Fibroblast of lung (primary cell): ENCODE measurements at places on chromosomes 6 and 20. TPM values are rescaled to one million over a fixed set of nuclear protein-coding genes. Genes with fewer than 3 reads are reported as not detected.

DNA sequence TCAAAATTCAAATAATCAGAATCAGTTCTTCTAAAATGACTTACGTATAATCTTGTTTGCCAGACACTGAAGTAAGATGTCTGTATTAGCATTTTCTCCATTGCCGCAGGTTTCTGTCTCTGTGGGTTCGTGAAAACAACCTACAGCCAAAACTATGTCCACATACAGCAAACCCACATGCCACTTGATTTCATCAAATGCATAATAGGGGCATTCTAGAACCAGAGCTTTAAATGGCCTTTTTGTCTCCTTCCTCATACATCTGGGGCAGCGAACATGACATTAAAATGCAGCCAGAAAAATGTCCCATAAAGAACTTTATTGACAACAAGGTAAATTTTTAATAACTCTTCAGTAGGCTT lies 90.2 kb upstream of the QKI start:
- DNase-seq: no peak

DNA sequence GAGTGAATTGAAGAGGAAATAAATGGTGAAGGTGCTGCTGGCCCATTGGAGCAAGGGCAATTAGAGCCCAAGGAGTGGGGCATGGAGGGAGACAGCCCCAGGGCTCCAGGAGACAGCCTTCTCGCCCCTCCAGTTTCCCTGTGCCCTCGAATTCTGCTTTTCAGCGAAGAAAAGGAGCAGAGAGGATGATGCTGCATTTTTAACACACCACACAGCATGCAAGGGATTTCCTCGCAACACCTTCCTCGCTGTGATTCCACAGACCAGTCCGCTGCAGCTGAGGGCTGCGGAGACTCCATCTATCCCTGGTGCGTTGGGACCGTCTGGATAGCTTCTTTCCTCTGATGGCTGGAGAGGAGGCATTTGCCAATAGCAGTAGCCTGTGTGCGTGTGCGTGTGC lies 41.7 kb downstream of the PTCHD4 start:
- peak; percentile 31 for DNase-seq

- DNase-seq: no peak
These were observed 43.0 kb upstream of the PTGIS start for GRCh38 chr20:49610691-49611538.

DNA sequence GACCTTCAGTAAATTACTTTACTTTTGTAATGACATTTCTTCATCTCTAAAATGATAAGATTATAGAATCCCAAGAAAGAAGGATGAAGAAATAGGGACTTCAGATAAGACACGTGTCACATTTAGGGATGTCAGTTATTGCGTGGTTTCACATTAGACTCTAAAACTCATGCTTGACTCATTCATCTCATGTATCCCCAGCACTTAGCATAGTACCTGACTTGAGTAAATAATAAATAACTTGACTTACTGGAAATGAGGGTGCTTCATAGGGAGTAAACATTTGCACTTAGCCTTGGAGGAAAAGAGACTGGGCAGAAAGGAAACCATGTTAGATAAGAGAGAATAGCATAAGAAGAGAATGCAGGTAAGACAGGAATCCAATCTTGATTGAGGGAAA lies 37.2 kb downstream of the VTA1 start:
- no peak for DNase-seq

Gene DEFB132
- not detected in 2 replicates for total RNA-seq
